ENCODE measurements at places on chromosomes 1 and 21.

- DNase-seq = no peak
Observed at GRCh38 chr1:13945856-13946255, 245.9 kb downstream of the PRDM2 start.

DNA sequence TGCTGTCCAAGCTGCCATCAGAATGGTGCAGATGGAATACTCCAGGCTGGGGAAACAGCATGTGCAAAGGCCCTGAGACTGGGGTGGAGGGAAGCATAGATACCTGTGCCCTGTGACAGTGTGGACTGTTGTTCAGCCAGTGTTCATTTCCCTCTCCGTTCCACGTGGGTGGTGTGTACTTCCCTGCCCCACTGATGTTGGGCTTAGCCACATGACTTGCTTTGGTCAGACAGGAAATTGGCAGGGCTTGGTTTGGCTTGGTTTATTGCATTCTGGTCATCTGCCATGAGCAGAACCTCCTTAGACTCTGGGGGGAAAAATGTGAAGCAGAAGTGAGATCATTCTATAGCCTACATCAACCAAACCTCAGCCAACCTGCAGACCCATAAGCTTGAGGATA is 102.4 kb upstream of the IGSF21 start:
- DNase-seq = no peak

GRCh38 chr1:10121688-10122087 is 88.7 kb upstream of the KIF1B start:
- DNase-seq = no peak

- DNase-seq = no peak
Observed at GRCh38 chr1:189627427-189627826, 850.2 kb downstream of the BRINP3 start.

GRCh38 chr1:175671066-175671465 is 72.3 kb downstream of the TNR start:
- DNase-seq = no peak

DNA sequence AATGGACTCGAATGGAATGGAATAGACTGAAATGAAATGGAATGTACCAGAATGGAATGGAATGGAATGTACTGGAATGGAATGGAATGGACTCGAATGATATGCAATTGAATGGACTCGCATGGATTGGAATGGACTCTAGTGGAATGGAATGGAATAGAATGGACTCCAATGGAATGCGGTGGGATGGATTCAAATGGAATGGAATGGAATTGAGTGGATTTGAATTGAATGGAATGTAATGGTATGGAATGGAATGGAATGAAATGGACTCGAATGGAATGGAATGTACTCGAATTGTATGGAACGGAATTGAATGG is 99.6 kb upstream of the FBXO28 start:
- no peak for DNase-seq

DNA sequence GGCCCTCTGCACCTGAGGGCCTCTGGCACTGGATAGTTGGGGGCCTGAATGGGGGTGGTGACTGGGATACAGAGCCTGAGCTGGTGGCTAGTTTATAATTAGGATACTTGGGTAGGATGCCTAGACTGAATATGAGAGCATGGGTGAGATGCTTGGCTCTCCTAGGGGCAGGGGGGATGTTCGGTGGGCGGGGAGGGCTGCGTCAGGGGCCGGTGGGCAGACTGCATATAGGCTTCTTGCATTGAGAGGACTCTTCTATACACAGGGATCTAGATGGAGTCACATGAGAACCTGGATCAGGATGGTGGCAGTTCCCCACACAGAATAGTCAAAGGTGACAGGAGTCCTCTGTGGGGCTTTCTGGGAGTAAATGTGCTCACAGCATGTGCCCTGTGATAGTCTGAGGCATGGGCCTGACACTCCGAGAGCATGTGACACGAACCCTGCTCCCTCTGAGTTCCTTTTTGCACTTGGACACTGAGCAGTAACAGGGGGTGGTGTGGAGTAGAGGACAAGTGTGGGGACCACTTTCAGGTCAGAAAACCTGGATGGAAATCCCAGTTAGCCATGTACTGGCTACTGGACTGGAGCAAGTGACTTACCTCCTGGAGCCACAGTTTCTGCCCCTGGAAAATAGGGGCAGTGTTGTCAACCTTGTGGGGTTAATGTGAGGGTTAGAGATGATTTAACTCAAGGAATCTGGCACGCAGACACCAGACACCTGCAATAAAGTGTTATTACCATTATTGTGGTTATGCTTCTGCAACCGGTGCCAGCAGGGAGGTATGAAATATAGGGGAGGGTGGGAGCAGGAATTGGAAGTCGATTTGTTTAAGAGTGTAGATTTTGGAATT is 2.2 kb downstream of the MAP7D1 start:
- no peak for DNase-seq

GRCh38 chr1:178065250-178065649 is 28.7 kb upstream of the RASAL2 start:
- no peak for DNase-seq

GRCh38 chr21:34745557-34746255 is 76.9 kb downstream of the CLIC6 start:
- DNase-seq = peak; percentile 68

DNA sequence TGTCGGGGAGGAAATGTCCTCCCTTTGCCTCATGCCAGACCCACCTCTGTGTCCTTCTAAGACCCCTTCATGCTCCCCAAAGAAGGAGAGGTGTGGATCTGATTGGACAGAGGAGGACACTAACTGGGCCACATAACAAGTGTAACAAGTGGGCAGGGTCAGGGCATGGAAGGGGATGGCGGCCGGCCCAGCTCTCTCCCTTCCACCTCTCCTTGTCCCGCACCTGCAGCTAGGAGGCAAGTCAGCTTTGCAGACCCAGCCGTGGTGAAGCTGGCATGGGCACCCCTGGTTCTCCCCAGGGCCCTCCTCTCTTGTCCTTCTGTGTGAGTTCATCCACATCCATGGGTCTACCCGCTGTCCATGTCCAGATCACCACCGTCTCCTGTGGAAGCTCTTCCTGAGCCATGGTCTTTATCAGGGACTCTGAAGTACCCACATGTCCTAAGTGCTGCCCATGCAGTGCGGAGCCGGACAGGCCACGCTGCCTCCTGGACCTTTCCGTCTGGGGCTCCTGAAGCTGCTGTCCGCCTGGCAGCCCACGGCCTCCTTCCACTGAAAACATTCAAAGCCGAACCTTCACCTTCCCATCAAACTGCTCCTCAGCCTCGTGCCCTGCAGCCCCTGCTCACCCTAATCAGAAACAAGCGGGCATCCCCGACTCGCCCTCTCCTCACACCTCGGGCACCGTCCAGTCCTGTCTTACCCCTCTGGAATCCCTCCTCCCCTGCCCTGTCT is 460.5 kb downstream of the PTPRU start:
- DNase-seq = no peak

- no peak for DNase-seq
Observed at GRCh38 chr1:155893389-155894142, 17.6 kb downstream of the RIT1 start.

DNA sequence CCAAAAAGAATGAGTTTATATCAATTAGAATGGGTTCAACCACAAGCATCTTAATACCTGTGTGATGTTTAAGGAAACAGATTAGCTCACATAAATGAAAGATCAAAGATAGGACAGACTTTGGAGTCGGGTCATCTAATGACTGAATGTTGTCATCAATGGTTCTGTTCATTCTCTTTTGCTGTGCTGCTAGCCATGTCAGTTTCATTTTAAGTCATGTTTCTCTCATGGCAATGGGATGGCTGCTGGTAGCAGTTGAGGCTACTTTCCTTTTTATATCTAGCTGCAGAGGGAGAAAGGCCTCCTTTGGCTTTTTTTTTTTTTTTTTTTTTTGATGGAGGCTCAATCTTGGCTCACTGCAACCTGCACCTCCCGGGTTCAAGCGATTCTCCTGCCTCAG is 86.9 kb upstream of the SPAG17 start:
- no peak for DNase-seq

GRCh38 chr1:25704267-25704691 is 87.7 kb downstream of the MAN1C1 start:
- DNase-seq = no peak

- peak; percentile 63 for DNase-seq
Observed at GRCh38 chr1:92749024-92749634, 35.8 kb downstream of the EVI5 start.

GRCh38 chr21:41350436-41351155 is 11.2 kb upstream of the MX2 start:
- DNase-seq = no peak

Measured in HuH-7 (cell line).